ENCODE measurements at places on chromosomes 7 and 10.

DNA sequence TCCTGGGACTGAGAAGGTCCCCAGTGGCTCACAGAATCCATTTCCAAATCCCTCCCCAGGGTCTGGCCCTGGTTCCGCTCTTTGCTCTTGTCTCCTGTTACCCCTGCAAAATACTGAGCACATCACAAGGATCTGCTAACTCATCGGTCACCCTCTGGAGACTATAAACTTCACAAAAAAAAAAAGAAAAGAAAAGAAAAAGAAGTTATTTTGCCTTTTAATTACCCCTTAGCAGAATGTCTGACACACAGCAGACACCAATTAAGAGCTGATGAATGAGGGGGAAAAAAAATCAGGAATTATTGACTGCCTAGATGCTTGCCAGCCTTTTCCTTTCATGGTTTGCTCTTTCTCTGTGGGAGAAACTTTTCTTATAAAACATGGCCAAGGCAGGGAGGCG, 578.7 kb downstream of the GRID1 start:
- no peak for DNase-seq

DNA sequence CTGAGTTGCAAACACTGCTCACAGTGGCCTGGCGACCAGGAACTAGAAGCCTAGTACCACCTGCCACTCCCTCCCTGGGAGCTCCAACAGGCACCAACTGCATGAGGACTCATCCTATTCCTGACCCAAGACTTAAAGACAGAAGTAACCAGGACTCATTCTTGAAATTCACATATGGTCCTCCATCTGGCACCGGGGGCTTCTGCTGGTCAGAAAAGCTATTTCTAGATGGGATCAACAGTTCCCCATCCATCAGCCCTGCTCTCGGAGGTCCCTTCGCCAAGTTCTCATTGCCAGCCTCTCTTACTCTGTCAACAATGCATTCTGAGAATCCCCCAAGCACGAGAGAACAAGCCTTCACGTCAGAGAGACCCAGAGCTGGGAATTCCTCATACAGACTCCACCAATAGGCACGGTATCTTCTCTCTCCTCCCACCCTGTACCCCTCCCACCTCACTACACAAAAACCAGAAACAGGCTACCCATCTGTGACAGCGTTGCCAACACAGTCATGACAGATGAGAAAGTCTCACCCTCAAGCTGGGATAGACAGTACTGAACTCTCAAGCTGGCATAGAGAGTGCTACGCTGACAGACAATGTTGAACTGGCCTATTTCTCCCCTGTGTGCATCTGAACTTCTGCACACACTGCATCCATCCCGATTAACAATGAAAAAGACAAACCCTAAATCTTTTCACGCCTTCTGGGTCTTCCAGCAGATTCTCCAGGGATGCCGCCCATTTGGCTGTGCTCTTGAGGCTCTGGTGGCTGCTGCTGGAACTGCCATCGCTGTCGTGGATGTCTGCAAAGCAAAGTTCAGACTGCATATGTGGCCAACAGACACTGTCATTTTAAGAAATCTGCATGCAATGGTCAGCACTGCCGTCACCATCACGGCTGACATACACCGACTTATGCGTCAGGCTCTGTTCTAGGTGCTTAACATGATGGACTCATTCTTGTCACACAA, 15.6 kb downstream of the RGS10 start:
- DNase-seq: no peak

GRCh38 chr10:124557648-124558338, 96.2 kb downstream of the LHPP start:
- DNase-seq: no peak

- no peak for DNase-seq
Measured at GRCh38 chr7:156751319-156751718, 110.7 kb downstream of the RNF32 start.

- DNase-seq: no peak
Measured at GRCh38 chr7:132500727-132501440, 75.4 kb downstream of the PLXNA4 start.

DNA sequence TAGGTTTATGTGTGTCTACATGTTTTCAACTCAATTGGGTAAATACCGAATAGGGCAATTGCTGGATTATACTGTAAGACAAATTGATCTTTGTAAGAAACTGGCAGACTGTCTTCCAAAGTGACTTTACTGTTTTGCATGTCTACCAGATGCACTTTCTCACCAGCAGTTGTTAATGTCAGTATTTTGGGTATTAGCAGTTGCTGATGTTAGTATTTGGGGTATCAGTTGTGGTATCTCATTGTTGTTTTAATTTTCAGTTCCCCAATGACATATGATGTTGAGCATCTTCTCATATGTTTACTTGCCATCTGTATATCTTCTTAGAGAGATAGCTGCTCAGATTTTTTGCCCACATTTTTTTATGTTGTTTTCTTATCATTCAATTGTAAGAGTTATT, 10.6 kb downstream of the PDE6C start:
- no peak for DNase-seq

DNA sequence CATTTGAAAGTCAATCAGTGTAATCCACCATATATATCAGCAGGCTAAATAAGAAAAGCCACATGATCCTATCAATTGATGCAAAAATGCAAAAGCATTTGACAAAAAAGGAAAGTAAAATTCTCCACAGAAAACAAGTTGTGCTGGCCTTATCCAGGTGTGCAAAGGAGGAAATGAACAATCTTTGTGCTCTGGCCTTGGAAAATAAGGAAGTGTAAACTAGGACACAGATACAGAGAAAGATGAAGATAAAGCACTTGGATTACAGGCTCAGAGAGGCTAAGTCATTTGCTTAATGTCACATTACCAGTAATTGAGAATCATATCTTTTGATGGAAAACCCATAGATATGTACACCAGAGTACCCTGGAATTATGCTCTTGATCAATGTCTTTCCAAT, 54.5 kb downstream of the CXCL12 start:
- no peak for DNase-seq
